ENCODE measurements at places on chromosomes 12 and 14.

DNA sequence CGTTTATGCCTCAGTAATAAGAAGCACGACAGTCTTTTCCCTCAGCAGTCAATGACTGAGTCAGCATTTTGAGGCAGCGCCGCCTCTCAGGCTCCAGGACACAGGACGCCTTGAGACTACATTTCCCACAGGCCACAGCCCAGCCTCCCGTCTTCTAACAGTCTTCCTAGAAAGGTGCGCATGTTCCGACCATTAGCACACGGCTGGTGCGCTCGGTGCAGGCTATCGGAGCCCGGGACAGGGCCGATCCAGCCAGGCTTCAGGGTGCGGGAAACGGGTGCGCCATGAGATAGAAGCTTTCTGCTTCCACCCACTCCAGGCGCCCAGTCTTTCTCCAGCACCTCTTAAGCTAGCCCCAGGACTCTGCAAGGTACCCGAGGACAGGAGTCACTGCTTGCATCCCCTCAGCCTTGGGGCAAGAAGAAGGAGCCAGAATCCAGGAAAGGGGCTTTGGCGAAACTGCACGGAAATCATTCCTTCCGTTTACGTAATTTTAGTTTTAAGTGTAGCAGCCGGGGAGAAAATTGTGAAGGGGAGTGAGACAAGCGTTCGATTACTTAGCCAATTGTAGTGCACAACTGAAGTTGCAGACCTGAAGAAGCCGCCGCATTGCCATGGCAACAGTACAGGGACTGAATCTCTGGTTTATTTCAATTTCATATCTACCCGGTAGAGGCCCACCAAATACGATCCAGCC lies 54.0 kb downstream of the ZNF641 start:
- DNase-seq = no peak

DNA sequence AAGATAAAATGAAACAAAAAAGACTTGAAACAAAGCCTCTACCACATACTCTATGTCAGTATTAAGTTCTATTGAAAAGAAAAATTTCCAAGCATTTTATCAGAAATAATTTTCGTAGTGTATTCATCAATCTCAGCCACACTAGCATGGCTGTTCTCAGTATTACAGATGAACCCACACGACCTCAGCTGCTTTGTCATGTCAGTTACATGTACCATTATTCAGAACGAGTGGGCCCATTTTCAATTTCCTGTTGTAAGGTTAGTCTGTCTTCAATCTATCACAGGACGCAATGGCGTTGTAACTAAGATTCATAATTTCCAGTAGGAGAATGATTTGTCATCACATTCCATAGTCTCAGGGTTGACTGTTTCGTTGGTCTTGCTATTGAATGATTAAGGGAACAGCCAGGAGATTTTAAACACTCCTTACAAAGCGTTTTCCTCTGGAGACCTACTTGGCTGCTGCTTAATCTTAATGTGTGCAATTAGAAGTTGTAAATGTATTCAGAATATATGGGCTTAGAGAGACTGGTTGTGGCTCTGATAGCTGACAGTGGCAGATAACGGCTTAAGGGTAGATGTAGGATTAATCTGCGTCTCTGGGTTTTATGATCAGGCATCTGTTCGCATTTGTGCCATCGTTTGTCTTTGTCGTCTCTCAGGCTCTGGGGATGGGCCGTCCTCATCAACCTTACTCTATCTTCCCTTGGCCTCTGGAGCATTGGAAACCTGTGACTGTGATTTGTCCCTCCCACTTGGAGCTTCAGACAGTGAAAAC lies 65.4 kb downstream of the GLT1D1 start:
- no peak for DNase-seq

DNA sequence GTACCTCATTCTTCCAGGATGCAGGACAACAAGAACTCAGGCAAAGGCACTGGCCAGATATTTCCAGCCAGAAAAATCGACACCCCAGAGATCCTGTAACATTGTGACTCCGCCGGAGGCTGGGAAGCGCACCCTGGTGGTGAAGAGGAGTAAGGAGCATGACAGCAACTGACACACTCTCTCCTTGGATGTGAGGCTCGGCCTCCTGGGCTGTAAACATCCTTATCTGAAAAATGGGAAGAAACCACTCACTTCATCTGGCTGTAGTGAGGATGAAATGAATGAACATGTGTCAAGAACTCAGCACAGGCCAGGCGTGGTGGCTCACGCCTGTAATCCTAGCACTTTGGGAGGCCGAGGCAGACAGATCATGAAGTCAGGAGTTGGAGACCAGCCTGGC lies 27.5 kb downstream of the TCHP start:
- DNase-seq = no peak

DNA sequence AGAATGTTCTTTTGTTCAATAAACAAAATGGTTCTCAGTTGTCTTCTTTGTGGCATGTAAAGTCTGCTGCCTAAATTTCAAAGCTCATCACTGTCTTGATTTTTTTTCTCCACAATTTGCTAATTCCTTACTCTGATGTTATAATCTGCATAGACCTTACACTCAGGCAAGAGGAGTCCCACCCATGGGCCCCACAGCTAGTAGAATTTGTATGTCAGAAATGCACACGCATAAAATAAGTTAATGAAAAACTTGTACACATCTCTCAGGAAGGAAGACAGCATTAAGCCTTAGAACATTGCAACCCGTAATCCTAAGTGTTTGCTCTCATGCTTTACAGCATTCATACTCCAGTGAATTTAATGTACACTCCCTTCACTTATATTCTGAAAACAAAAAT lies 280.8 kb downstream of the ATXN7L3B start:
- no peak for DNase-seq

DNA sequence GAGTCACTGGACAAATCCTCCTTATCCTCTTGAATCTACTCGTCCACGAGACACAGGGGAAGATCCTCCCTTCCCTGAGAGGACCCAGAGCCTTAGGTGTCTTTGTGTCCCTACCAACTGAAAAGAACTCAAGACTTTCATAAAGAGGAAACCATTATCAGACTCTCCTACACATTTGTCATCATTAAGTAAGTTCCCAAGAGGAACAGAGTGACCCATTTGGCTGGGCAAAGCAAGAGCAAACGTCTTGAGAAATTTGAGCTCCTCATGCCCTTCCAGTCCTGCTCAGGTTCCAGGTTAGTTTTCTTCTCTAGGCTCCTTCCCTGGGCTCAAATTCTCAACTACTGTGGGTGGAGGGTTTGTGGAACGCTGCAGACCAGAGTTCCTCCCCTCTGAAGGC lies 5.7 kb downstream of the MLF2 start:
- no peak for DNase-seq

DNA sequence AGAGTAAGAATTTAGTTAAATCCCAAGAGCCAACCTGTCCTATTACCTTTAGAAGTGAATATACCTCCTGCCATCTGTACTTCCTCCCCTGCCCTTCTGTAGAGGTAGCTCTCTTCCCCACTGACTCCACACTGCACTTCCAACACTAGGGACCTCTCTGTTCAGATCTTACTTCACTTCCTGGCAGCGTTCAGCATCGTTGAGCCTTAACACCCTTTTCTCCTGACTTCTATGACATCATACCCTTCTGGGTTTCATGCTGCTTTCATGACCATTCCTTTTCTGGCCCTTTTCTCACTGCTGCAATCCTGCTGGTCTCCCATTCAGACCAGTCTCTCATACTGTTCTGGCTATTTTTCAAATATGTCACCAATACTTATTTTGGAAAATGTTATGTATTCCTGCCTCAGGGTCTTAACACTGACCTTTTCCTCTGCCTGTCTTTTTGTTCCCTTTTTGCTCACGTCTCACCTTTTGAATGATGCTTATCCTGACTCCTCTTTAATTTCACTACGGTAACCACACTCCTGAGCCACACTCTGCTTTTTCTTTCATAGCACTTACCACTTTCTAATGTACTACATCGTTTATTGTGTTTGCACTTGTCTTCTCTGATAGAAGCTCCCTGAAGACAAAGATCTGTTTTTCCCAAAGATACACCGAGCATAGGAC lies 67.6 kb downstream of the PLEKHA5 start:
- DNase-seq = no peak

- no peak for DNase-seq
Observed at GRCh38 chr14:97057238-97058073, 260.3 kb downstream of the VRK1 start.

DNA sequence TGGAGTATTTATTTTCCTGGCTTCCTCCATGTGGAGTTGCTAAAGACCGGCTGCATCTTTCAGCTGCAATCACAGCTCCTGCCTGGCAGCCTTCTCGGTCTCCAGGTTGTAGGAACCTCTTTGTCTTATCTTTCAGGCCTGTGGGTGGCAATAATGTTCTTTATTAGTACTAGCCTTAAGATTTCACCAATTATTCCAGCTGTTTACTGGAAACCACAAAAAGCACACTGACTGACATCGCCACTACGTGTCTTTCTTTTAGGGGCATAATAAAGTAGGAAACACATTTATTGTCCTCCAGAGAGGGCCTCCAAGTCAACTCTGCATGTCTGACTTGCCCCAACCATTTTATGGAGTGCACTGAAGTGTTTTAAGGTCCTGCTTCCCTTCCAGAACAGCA lies 1116.5 kb upstream of the TMEM132C start:
- DNase-seq = no peak

GRCh38 chr12:76757694-76758093 lies 6.2 kb upstream of the ZDHHC17 start:
- DNase-seq = no peak

GRCh38 chr12:56103823-56104108 lies 593 bp upstream of the PA2G4 start:
- no peak for DNase-seq

DNA sequence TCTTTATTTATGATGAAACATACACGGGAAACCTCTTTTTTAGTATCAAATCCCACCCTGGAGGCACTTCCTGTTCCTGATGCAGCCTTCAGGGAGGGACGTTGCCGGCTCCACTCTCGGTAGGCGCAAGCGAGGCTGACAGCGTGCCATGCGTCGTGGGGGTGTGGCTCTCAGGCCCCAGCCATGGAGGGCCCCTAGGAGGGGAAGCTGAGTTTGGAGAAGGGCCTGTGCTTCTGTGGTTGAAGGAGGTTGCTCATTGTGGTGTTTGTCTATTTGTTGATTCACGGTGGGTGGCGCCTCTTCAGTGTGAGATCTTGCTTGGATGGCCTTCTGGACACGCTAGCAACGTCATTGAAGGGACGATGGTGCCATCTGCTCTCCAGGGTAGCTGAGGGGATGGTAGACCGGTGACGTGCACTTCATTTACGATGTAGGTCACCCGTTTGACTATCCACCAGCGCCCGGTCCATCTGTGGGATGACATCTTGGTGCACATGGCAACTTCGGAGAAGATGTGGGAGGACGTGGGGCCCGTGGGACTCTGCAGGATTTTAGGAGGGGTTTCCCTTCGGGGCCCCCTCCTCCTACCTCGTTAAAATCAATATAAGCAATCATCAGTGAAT lies 126.3 kb upstream of the RTL1 start:
- DNase-seq = no peak

DNA sequence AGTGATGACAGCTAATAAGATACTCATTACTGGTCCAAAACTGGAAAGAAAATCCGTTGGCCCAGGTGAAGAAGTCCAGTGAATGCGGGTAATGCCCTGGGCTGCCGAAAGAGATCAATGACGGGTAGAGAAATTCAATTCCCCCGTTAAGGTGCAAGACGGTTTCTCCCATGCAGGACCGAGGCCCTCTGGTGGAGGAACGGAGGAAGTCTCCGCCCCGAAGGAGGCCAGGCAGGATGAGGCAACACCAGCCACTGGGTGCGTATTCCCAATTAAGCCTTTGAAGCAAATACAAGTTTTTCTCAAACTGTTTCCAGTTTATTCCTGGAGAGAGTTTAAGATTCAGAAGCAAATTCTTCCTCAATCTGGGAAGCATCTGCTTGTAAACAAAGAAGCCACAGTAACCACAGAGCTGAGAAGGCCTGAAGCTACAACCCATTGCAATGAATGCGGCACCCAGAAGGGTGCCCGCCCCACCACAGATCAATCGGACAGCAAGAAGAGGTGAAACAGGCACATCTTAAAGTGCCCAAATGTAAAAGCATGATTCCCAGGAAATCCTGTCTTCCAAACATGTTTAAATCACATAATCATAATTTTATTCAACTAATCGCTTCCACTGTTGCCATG lies 118.5 kb downstream of the TTC7B start:
- DNase-seq = peak; percentile 25

- no peak for DNase-seq
Observed at GRCh38 chr12:113873740-113874139, 92.4 kb downstream of the RBM19 start.

- DNase-seq = no peak
Observed at GRCh38 chr12:131038961-131039950, 85.5 kb downstream of the ADGRD1 start.

Measured in GM12864 (cell line).